ENCODE measurements at places on chromosomes 7 and 10. TPM values are rescaled to one million over a fixed set of nuclear protein-coding genes. Genes with fewer than 3 reads are reported as not detected.

DNA sequence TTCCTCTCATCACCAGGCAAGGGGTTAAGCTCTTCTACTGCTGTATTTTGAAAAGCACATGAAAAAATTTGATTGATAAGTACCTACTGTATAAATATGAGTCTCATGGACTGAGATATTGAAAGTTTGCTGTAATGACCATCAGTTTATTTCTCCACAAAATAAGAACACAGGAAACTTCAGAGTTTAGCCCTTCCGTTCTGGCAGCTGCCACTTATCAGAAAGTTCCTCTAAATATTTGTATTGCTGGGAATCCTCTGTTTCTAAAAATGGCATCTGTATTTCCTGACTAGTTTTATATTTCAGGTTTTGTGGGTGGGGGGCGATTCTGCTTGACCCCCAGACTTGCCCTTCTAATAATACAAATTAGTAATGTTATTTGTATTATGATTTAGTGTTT lies 92.0 kb downstream of the LYZL2 start:
- no peak for DNase-seq

DNA sequence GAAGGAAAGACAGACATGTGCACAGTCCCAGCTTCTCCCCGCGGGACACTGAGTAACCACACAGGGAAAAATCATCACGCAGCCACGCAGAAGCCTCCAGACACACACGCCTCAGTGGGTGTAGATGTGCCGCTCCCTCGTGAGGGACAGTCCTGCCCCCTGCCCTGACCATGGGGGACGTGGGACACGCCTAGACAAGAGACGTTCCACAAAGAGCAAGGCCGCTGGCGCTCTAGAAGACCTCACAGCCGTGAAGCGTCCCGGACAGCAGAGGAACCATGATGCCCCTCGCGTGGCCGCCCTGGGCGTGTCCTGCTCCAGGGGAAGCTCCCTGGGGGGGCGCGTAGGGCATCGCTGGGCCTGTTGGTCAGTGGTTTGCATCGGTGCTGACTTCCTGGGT lies 210.8 kb downstream of the DNAJB6 start:
- no peak for DNase-seq

DNA sequence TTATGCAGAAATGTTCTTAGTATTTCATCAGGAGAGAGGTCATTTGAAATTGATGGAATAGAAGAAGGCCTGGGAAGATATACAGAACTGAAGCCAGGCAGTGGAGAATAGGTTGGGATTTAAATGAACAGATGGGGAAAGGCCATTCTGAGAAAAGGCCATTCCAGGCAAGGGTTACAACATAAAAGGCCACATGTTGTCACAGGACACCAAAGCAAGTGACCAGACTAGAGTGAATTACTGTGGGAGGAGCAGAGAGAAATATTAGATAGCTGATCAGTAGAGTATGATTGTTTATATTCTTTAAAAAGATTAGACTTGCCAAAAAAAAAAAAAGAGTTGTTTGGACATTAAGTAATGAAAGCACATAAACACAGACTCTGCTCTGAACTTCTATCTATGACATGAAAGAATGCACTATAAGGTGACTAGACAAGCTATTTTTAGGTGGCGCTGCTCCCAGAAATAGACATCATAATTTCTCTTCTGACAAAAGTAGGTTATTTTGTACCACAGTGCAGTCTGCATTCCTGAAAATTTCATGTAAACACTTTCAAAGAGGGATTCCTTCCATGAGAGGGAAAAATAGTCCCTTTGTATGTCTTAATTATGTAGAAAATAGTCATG lies 55.2 kb upstream of the DKK1 start:
- DNase-seq = no peak

- no peak for DNase-seq
These were observed 41.8 kb downstream of the STK32C start for GRCh38 chr10:132265890-132266496.

- no peak for DNase-seq
These were observed 156.9 kb upstream of the SH2B2 start for GRCh38 chr7:102129636-102130370.

DNA sequence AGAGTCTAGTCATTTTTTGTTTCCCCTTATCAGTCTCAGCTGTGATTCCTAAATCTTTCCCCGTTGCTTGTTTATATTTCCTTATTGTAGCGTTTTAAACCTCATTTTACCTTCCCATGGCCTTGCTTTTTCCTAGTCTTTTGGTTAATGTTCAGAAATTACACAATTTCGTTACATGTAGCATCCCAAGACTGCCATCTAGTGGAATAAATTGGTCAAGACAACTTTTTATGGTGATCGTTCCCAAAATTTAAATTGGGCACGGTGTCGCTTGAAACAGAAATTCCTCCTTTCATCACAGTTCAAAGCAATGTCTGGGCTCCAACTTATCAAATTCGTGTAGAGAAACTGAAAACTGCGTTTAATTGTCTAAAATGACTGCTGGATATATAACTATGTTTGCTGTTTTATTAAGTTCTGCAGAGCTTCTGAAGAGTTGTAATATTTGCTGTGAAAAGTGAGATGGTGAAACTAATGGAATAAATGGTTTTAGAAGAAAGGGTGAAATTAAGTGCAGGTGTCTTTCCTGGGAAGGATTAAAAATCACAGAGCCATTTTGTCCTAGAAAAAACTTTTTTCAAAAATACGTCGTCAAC lies 370.2 kb downstream of the PHF14 start:
- DNase-seq = no peak

GRCh38 chr7:8149222-8149621 lies 112.7 kb downstream of the ICA1 start:
- no peak for DNase-seq

DNA sequence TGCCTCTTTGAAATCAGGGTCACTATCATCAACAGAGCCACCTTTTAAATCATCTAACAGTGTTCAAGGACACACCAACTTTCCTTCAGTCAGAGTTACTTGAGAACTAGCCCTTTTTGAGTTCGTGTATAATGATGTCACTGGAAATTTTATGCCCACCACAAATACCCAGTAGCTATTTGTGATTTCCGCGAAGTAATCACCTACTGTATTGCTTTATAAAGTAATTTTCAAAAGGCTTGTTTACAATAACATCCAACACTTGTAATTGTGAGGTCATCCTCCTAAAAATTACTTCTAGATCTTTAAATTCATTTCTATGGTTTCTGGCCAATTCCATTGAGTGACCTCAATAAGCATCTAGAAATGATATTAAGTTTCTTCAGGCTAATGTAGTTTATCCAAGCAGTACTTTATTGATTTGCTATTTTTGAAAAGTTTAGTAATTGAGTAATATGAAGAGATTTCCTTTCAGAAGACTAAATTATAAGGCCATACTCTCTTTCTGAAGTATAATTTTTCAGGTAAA lies 12.8 kb downstream of the TRDMT1 start:
- no peak for DNase-seq

- DNase-seq = no peak
These were observed 33.0 kb upstream of the GALNTL5 start for GRCh38 chr7:151923097-151923876.

DNA sequence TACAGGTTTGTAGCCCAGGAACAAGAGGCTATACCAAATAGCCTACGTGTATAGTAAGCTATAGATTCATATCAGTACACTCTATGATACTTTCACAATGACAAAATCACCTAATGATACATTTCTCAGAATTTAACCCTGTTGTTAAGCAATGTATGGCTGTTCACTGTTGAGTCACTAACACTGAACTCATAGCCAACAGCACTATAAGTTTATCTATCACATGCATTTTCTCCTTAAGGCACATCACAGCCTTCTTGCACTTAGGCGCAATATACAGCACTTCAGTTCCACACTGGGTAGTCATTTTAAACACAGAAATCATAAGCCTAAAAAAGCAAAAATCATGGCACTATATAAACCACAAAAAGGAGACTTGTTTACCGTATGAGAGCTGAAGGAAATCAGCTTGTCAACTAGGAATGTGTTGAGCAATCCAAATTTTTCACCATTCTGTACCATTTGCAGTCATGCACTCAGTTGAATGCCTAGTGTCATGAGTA lies 45.6 kb downstream of the ZNF438 start:
- no peak for DNase-seq

GRCh38 chr7:41656366-41656765 lies 46.5 kb downstream of the INHBA start:
- DNase-seq = no peak

DNA sequence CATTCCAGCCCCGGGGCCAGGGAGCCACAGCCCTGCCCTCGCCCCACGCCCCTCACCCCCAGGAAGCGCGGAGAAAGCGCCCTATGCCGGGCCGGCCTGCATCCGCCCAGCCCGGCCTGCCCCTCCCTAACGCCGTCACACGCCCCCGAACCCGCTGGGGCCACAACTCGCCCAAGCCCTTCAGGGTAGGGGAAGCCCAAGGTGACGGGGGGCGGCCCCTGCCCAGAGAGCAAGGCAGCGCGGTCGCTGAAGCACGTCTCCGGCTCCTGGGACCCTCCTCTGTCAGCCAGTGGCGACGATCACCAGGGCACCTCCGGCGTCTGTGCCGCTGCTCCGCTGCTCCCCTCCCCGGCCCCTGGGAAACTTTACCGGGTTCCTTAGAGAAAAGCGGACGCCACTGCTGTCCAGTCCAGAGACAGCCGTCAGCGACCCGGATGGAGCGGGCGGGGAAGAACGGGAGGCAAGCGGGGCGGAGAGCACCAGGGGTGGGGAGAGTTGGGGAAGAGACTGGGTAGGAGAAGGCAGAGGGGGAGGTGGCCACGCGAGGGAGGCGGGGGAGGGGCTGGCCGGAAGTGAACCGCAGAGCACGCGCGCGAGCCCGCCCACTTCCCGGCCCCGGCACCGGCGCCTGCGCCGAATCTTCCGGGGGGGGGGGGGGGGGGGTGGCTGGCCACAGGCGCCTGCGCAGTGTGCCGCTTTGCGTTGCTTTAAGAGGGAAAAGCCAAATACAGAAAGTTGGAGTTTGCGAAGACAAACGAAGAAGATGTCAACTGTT lies at the start of gene HERC4:
TSS of gene HERC4 (minus strand) at position 509 of the 775 bp plus-strand sequence. CDS start 2,175 bp downstream, outside the sequence.
- peak; percentile 84 for DNase-seq

- no peak for DNase-seq
These were observed 446.3 kb upstream of the POT1 start for GRCh38 chr7:125375942-125376341.

GRCh38 chr10:20232079-20232705 lies 416.0 kb downstream of the PLXDC2 start:
- DNase-seq = no peak

GRCh38 chr7:32275216-32276009 lies 205.2 kb upstream of the PDE1C start:
- DNase-seq = no peak

DNA sequence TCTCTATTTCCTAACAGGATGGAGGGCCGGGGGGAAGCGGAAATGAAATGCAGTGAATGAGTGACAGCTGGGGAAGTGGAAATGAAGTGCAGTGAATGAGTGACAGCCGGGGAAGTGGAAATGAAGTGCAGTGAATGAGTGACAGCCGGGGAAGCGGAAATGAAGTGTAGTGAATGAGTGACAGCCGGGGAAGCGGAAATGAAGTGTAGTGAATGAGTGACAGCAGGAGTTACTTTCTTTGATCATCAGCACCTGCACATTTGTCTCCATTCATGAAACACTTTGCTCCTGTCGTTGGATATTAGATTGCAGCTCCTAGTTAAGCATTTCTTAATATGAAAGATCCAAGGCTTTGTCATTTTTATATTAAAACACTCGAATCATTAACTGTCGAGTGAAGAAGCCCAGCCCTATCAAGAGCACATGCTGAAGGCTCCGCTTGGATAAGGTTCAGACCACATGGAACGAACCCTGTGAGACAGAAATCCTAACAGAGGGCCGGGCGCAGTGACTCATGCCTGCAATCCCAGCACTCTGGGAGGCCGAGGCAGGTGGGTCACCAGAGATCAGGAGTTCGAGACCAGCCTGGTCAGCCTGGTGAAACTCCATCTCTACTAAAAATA lies 406.0 kb upstream of the ADARB2 start:
- DNase-seq = no peak

- no peak for DNase-seq
These were observed 1.6 kb downstream of the C1GALT1 start for GRCh38 chr7:7183838-7184463.

DNA sequence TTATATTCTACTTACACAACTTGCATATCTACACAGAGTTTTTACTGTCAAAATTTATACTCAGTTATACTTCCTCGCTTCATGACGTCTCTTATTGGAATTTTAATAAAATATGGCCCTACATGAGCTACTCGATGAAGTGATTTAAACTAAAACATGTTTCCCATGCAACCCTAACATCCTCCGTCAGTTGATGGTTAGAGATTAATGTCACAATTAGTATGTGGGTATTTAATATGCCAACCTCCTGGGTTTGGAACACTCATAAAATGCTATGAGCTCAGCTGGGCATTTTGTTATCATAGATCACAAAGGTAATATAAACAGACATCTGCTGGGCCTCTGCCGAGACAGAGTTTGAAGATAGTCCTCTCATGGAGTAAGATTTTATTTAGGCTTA lies 66.5 kb downstream of the GNAT3 start:
- no peak for DNase-seq

DNA sequence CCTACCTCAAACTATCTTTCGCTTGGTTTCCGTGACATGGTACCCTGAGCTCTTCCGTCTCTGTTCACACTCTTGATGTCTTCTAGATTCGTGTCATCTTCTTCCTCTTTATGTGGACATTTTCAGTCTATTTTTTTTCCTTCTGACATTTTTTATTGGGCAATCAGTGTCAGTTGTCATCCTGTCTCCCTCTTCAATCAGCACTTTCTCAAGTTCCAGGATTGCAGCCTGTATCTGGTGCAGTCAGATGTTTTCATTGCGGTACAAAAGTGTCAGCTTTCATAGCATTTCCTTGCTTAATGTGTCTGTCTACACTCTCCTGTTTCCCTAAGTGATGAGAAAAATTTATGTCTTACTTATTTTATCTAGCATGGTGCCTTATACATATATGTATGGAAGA lies 51.1 kb upstream of the ETV1 start:
- DNase-seq = no peak

DNA sequence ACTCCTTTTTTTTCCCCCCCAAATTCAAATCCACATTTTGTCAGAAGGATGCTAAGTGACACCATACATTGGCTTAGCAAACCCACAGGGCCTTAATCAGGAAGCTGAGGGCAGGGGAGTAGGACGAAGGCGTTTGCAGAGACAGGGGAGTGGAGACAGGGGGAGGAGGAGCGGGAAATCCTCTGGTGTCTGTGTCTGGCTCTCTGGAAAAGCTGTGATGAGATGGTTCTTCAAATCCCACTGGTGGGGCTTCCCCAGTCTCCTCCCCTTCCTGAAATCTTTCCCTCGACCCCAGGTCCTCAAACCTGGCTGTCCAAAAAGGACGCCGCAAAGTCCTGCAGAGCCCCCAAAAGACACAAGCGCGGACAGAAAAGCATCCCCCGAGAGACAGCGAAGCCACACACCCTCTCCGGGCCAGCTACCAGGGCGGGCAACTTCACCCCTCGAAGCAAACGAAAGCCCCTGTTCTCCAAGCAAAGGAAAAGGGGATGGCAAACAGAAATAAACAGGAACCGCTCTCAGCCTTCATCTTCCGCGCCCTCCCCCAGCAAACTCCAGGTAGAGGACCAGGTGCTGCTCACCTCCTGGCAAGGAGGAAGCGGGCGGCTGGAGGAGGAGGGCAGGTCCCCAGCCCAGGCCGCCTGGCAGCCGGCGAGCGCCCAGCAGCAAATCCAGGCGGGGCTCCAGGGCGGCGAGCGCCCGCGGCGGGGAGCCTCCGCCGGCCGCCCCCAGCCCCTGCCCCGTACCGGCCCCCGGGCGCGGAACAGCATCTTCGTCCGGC lies 520 bp downstream of the ELAPOR2 start:
- no peak for DNase-seq

GRCh38 chr10:127735156-127735555 lies 1.8 kb upstream of the FOXI2 start:
- DNase-seq = no peak

Gene HOXA5
- polyA plus RNA-seq = 92.8 TPM

Gene STOX1
- polyA plus RNA-seq = 14.7 TPM

Gene MIOS
- 45.3 TPM for polyA plus RNA-seq

Gene CFAP58
- polyA plus RNA-seq = 0.27 TPM

Gene RAMP3
- 10.3 TPM for polyA plus RNA-seq

Gene SLC18A3
- not detected for polyA plus RNA-seq

Gene MYL10
- polyA plus RNA-seq = 0.22 TPM

Gene CDHR1
- 0.14 TPM for polyA plus RNA-seq
